ENCODE measurements at places on chromosomes 16 and 17. TPM values are rescaled to one million over a fixed set of nuclear protein-coding genes. Genes with fewer than 3 reads are reported as not detected.

DNA sequence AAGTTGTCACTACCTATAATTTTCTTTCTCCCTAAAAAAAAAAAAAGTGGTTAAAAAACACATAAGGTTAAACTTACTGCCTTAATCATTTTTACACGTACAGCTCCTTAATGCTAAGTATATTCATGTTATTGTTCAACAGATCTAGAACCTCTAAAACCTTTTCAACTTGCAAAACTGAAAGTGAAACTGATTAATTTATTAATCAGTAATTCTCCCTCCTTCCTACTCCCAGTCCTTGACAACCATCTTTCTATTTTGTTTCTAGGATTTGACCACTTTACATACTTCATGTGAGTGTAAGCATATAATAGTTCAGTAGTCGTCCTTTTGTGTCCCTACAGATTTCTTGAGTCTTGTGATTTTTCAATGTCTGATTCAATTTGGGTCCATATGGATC lies 251.4 kb upstream of the KIF2B start:
- no peak for DNase-seq

GRCh38 chr17:39196808-39197291 lies 619 bp downstream of the CACNB1 start:
- no peak for DNase-seq

- DNase-seq = no peak
Observed at GRCh38 chr17:29031488-29031887, 11.5 kb upstream of the PIPOX start.

DNA sequence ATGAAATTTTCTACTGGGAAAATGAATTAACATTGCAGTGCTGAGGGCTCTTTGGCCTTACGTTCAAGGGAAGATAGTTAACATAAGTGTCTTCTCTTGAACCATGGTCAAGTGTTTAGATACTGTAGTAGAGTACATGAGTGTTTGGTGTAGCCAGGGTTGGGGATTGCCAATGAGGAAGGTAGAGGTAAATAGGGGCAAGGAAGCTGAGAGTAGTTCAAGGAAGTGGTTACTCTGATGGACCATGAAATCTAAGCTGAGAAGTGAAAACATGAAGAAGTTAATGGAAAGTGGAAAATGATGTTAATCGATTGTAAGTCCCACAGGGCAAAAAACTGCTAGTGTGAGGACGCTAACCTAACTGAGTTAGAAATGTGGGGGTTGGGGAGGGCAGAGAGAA lies 249.6 kb upstream of the AXIN2 start:
- no peak for DNase-seq

GRCh38 chr17:29090750-29091605 lies 48.0 kb downstream of the PIPOX start:
- DNase-seq = no peak

- no peak for DNase-seq
Observed at GRCh38 chr17:49814781-49815529, 26.5 kb downstream of the KAT7 start.

Gene MYOCD
- 4.9 TPM for total RNA-seq

Gene KRTAP2-1
- total RNA-seq = not detected

Measured in H1 (cell line).